ENCODE measurements at places on chromosomes 13 and 19.

DNA sequence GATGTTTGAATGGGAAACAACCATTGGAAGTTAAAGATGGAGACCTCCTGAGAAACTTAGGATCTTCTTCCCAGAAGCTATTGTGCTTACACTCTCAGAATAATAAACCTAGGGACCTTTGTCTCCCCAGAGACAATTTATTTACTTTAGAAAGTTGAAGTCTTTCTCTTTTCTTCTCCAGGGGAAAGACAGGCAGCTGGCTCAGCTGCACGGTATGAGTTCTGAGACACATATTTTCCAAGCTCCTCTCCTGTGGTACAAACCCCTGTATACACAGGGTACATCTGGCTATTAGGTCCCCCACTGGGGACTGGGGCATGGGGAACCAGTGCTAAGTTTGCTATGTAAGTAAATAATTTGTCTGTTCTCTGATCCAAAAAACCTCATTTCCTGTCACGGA, 67.5 kb upstream of the POSTN start:
- no peak for DNase-seq

- DNase-seq = no peak
These were observed 17.1 kb downstream of the NAA16 start for GRCh38 chr13:41327994-41328790.

- no peak for DNase-seq
These were observed 21.0 kb downstream of the COMP start for GRCh38 chr19:18769989-18770528.

DNA sequence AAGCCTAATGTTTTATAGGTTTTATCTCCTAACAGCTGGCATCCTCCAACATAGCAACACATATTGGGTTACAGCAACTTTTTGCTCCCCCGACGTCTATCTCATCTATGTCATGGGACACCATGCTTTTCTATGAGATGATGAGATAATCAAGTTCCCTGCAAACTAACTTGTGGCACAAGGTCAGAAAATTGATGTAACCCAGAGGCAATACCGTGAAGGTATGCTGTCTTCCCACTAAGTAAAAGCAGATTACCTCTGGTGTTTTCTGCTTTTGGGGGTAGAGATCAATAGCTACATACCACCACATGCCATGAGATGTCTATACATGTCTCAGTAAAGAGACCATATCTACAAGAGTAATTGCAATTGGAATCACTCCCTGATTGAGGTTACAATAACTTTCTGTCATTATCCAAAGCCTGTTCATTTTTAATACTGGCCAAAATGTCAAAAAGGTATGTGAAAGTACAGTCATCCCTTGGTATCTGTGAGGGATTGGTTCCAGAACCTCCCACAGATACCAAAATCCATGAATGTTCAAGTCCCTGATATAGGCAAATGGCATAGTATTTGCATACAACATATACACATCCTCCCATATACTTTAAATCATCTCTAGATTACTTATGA, 131.3 kb downstream of the CYSLTR2 start:
- DNase-seq = no peak

GRCh38 chr13:43153436-43154090, 130.2 kb downstream of the DNAJC15 start:
- DNase-seq = no peak

DNA sequence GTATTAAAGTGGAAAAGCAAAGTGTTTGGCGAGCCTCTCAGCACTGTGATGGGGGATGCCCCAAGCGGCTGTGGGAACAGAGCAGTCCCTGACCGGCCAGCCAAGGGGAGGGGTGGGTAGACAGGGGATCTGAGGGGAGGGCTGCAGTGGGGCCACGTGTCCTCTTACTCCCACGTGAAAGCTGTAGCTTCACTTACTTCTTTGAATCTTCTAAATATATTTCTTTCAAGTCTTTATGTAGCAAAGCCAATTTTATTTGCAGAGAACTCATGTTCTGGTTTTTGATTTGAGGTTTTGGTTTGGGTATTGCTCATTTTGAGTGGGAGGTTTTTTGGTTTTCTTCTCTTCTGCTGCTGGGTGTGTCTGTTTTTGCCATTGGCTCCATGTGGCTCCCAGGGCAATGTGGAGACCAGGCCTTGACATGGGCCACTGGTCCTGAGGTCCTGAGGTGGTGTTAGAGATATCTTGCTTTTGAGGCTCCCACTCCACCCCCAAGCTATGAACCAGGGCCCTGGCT, 17.7 kb upstream of the OVOL3 start:
- no peak for DNase-seq

- no peak for DNase-seq
These were observed 9.9 kb downstream of the PCDH8 start for GRCh38 chr13:52838433-52839107.

DNA sequence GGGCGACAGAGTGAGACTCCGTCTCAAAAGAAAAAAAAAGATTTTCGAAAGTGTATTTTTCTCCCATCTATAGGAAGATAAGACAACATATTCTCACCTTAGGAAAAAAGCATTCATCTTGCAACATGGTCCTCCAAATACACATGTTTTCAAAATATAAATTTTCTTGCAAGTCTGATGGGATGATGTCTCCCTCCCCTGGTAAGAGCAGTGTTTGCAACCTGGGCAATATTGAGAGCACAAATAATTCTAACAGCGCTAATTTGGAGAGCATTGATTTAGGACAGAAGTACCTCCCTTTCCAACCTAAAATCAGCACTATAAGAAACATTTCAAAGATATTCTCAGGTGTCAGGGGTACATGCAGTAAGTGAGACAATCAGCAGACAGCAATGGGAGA, 61.0 kb upstream of the SHISA2 start:
- no peak for DNase-seq

- DNase-seq = no peak
These were observed 70.5 kb downstream of the GJA3 start for GRCh38 chr13:20090349-20090748.

DNA sequence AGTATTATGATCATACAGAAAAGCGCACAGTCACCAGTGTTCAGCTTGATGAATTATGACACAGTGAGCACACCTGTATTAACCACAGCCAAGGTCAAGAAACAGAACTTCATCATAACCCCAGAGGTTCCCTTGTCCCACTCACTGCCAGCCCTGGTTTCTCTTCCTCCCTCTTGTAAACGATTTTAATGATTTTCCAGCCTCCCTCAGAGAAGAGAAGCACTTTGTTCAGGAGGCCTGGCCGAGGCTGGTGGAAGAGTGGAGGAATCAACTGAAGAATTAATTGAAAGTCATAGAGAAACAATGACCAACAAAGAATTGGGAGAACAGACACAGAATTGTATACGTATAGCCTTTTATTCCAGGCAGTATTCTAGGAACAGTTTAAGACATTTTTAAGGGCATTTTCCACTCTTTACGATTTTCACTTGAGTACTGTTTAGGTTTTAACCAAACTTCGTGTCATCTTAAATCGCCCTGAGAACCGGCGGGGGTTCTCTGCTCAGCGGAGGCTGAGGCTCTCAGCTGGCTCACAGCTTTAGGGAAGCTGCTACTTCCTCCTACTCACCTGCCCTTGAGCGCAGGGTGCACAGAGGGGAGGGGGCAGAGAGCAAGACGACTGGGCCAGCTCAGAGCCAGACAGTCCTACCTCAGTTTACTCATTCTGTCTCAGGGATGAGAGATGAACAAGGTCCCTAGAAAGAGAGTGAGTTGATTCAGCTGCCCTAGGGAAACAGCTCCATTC, 108.6 kb downstream of the AKAP11 start:
- DNase-seq = no peak

- DNase-seq = no peak
These were observed 2.1 kb upstream of the PCDH17 start for GRCh38 chr13:57629391-57629804.

DNA sequence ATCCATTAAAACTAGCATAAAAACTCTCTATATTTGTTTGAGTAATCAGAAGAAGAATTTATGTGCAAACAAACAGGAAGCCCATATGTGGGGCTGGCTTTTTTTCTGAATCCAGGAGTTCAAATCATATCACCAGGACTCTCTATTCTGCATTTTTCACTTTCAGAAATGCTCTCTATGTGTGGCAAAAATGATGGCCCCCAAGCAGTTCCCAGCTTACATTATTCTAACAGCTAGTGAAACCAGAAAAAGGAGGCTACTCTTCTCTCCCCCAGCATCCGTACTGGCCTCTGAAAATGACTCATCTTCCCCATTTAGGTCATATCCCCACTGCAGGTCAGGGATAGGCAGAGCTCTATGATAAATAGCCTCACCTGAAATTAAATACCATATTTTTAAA, 20.4 kb downstream of the RBM26 start:
- DNase-seq = no peak

GRCh38 chr13:110564472-110564985, 3.0 kb upstream of the RAB20 start:
- DNase-seq = no peak

DNA sequence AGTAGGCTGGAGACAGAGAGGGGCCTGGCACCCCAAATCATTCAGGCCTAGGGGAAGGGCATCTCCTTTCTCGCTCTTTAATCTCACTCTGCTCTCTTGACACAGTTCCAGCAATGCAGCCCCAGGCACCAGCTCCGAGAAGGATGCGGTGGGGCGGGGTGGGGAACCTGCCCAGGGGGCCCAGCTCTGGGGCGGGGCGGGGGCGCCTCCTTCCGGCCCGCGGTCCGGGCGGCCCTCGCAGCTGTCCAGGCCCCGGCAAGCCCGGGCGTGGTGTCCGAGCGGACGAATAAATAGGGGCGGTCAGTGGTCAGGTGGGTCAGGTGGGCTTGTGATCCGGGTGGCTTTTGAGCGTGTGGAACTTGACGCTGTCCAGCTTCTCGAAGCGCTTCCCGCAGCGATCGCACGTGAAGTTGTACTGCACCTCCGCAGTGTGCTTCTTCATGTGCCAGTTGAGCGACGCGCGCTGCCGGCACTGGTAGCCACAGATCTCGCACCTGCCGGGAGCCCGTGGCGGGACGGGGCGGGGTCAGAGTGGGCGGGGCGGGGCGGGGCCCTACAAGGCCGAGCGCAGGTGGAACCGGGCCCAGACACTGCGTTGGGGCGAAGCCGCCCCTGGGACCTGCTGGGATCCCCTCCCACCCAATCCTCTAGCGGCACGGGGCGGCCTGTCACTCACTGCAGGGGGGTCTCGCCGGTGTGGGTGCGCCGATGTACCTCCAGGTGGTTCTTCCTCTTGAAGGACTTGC, 2.7 kb upstream of the ELAVL3 start:
- no peak for DNase-seq

DNA sequence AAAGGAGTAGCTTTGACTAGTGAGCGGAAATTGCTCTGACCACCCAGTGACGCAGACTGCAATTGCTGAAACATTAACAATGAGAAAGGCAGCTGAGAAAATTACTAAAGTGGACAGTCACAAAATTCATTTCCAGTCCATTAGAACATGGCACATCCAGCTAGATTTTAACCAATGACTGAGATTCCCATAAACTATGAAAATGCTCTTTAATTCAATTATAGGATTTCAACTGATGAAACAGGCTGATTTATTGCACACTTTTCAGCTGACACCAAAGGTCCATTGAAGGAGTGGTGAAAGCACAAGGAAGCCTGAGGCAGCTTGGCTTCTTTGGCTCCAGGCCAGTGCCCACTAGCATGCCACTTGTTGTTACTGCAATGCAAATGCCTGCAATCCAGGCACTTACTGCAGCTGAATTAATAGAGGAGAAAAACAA, 933.4 kb downstream of the SLITRK6 start:
- peak; percentile 19 for DNase-seq

DNA sequence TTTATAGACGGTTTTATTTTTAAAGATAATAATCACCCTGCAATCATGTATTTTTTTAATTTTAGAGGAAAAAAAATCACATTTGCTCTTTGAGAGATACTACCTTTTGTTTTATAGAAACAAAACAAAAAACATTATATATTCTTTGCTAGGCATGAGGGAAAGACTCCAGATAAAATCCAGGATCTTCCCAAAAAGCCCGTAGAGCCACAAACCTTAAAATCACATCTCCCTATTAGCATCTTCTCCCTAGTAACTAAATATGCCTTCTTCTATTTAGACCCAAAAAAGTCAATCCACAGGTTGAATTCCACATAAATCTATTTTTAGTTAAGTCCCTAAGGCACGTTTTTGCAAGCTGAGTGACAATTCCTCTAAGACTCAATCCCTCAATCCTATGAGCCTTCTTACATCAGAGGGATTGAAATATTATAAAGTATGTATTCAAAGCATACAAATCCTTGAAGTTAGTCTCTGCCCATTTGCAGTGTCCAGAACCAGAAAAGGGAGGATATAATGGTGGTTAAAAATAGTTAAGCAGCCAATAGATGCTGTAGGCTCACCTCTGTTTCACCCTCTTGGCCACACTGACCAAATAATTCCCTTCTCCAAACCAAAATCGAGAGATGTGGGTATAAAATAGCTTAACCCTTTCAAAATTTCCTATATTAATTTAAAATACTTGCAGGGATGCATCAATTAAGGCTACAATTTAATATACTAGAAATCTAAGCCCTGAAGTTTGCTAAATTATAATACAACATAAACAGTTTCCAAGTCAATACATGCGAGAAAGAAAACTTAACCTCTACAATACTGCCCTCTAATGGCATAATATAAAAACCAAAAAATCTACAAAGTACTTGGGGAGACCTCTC, 64.0 kb downstream of the SERP2 start:
- DNase-seq = no peak

- no peak for DNase-seq
These were observed 4.0 kb downstream of the LRP3 start for GRCh38 chr19:33198169-33198568.

DNA sequence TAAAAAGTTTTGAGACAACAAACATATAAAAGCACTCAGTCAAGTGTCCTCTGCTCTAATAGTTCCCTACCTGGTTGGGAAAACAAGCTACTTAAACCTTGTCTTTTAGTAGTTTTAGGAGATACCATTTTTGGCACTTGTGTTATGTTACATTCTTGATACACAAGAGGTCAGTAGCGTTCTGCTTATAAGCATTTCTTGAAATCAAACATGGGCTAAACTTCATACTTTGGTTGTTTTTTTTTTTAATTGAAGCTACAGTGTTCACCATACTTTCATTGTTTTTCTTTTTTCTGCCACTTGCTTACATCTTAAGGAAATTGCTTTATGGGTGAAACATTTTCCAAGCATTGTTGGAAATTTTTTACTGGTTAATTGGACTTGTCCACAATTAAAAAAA, 12.9 kb downstream of the NHLRC3 start:
- no peak for DNase-seq

GRCh38 chr19:32254509-32254890, 90.9 kb upstream of the ZNF507 start:
- no peak for DNase-seq

- DNase-seq = no peak
These were observed 20.3 kb downstream of the ZNF433 start for GRCh38 chr19:12015015-12015752.

GRCh38 chr13:108346376-108346775, 76.9 kb downstream of the TNFSF13B start:
- no peak for DNase-seq

DNA sequence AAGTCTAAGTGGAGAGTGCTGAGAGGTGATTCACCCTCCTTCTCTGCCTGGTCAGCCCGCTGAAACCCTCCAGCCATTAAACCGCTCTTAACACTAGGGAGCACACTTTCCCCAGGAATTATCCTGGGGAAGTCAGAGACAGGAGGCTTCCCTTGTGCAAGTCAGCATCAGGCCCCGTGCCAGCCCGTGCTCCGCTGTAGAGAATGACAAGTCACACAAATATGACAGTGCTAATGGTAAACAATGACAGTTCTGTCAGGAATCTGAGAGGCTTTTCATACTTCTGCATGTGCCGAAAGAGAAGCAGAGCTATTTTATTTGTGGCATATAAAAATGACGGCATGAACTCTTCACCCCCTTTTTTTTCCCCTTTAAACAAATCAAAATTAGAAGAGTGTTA, 816.9 kb upstream of the SLC10A2 start:
- DNase-seq = peak; percentile 86

All from right hindlimb (tissue), 1 donor.